ENCODE measurements at places on chromosomes 7 and 10.

GRCh38 chr7:17446340-17446739, 147.9 kb downstream of the AHR start:
- no peak for DNase-seq

DNA sequence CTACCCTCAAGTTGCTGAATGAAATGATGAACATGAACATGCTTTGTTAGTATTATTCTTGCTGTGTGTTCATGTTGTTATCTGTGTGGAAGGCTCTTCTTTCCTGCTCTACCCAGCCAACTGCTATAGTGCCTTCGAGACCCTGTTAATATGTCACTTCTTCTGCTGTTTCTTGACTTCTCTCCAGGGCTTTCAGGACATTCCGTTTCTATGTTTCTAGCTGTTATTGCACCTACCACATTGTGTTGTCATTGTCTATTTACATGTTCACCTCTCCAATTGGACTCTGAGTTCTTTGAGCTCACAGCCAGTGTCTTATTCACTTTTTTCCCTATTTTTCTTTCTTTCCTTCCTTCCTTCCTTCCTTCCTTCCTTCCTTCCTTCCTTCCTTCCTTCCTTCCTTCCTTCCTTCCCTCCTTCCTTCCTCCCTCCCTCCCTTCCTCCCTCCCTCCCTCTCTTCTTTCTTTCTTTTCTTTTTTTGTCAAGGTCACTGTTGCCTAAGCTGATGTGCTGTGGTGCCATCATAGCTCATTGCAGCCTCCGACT, 40.4 kb downstream of the BAMBI start:
- no peak for DNase-seq

DNA sequence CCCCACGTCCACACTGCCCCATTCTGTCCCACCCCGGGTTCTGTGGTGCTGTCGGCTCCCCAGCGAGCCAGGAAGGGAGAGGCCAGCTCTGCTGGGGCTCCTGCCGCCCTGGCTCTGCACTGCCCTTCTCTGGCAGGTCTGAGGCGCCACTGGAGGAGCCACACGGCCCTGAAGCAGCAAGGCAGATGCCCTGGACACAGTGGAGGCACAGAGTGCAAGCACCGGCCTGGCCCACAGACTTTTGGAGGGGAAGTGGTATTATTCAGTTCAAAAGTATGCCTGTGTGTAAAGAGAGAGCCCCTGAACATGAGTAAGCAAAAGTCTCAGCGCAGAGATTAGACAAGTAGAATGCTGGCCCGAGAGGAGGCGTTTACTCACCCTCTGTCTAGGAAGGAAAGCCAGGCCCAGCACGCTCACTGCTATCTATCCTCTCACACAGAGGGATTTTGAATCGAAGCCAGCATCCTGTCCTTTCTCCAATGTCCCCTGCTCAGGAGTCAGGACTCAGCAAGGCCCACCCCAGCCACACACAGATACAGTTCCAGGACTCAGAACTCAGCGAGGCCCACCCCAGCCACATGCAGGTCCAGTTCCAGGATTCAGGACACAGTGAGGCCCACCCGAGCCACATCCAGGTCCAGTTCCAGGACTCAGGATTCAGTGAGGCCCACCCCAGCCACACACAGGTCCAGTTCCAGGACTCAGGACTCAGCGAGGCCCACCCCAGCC, 115.0 kb downstream of the EGFR start:
- peak; percentile 93 for DNase-seq

DNA sequence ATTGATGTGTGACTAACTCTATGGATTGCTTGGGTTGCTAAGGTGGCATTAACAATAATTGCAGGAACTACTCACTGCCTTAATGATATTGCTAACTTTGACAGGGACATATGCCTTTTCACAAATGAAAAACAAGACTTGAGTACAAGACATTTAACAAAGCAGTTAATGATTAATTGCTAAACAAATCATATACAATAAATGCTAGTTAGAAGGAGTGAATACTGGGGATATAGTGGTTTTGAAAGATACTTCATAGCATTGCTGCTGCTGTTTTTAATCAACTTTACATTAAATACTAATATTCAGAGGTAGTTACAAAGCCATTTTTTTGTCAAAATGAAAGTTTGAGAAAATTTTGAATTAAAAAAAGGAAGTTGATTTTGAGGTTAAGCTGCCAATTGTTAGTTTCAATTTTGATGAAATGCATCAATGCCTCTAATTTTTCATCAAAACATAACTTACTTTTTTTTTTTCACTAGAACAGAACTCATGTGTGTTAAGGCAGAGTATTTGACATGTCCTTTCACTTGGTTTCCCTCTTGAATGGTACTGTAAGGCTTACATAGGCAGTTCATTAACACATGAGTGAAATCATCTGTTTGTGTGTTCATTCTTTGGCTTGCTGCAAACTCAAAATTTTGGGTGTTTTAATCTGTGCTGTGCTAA, 106.2 kb upstream of the SEMA3D start:
- no peak for DNase-seq

GRCh38 chr7:39248692-39249090, 271.0 kb downstream of the POU6F2 start:
- DNase-seq = no peak

DNA sequence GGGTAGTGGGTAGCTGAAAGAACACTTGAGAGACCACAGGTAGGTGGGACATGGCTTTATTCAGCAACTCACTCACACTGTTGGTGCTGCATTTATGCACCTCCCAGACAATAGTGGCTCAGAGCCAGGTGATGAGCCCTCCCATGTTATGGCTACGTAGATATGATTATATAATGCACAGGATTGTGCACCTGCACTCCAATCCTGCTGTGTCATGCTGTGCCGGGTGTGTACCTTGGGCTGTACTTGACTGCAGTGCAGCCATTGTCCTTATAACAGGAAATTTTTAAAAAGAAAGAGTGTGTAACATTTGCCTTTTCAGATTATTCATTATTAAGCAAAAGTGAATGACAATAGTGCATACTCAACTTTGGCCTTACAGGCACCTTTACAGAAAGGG, 366.1 kb upstream of the BMPER start:
- no peak for DNase-seq

Data from endothelial cell of umbilical vein (primary cell).